ENCODE measurements at places on chromosomes 12 and 14.

GRCh38 chr14:34628681-34629135 is 1.2 kb downstream of the SNX6 start:
- peak; percentile 24 for DNase-seq

- DNase-seq, result no peak
Observed at GRCh38 chr14:56379956-56380355, 199.6 kb upstream of the TMEM260 start.

GRCh38 chr12:122310626-122311333 is 44.5 kb upstream of the VPS33A start:
- no peak for DNase-seq

DNA sequence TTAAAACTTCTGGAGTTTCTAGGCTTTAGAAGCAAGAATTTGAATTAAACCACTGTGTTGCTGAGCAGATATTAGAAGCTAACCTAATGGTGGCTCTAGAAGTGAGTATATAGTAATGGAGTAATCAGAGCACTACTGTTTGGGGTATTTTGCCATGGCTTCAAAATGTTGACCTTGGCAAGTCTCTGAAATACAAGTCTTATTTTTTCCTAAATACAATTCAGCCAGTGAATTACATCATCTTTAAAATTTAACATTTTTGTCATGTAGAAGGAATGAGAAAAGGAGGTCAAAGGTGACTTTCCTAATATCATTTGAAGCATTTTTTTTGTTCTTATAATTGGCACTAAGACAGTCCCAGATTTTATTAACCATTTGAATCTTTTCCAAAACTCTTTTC is 25.2 kb downstream of the PMCH start:
- no peak for DNase-seq

GRCh38 chr12:64526859-64527258 is 74.9 kb downstream of the TBK1 start:
- no peak for DNase-seq

GRCh38 chr12:82955043-82955442 is 268.3 kb downstream of the TMTC2 start:
- DNase-seq, result no peak

- no peak for DNase-seq
Observed at GRCh38 chr12:82554529-82554928, 132.2 kb upstream of the TMTC2 start.

- DNase-seq, result no peak
Observed at GRCh38 chr12:16121953-16122352, 155.5 kb downstream of the SLC15A5 start.

GRCh38 chr14:101406921-101407320 is 154.4 kb upstream of the DIO3 start:
- DNase-seq, result no peak

DNA sequence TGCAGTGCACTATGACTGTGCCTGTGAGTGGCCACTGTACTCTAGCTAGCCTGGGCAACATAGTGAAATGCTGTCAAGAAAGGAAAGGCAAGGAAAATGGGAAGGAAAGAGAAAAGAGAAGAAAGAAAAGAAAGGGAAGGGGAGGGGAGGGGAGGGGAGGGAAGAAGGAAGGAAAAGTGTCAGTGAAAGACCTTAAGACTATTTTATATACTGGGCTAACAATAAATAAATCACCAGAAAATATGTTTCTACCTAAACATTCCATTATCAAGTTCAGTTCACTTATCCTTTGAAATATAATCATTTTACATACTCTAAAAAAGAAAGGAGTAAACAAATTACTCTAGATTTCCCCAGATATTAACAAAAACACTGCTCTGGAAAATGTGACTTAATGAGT is 22.1 kb downstream of the COCH start:
- no peak for DNase-seq

All from stimulated activated CD4-positive, alpha-beta T cell treated with anti-CD3 and anti-CD28 coated beads, Interleukin-4, amount 100 ng/mL, for 24 hours (primary cell).